ENCODE measurements at places on chromosomes 3 and 15. TPM values are rescaled to one million over a fixed set of nuclear protein-coding genes. Genes with fewer than 3 reads are reported as not detected.

Gene SERPINI2
- total RNA-seq, result not detected

DNA sequence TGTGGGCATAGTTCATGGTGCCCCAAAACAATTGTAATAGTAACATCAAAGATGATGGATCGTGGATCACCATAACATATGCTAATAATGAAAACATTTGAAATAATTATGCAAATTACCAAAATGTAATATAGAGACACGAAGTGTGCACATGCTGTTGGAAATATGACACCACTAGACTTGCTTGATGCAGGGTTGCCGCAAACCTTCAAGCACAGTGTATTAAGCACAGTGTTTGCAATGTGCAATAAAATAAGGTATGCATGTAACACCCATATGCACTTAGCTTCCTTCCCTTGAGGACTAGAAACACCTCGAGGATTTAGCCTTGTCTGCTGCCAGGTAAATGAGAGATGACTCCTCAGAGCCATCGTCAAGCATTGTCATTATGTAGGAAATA, 10.9 kb upstream of the GJD2 start:
- no peak for DNase-seq

DNA sequence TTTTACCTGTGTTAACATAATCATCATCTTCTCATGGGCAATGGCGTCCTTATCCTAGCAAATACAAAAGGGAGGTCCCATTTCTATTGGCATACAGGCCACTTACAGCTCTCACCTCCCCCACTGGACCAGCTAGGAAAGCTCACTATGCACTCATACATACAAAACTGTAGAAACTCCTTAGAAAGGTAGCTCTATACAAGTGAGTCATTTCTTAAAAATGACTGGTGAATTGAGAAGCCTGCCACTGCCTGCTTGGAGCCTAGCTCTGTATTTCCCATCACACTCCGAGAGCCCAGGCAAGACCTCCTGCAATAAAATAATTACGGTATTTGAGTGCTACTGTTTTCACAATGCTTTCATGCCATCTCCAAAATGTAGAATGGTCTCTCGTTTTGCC, 321.8 kb downstream of the ULK4 start:
- no peak for DNase-seq

- DNase-seq, result no peak
Measured at GRCh38 chr15:78988361-78988911, 43.6 kb upstream of the CTSH start.

DNA sequence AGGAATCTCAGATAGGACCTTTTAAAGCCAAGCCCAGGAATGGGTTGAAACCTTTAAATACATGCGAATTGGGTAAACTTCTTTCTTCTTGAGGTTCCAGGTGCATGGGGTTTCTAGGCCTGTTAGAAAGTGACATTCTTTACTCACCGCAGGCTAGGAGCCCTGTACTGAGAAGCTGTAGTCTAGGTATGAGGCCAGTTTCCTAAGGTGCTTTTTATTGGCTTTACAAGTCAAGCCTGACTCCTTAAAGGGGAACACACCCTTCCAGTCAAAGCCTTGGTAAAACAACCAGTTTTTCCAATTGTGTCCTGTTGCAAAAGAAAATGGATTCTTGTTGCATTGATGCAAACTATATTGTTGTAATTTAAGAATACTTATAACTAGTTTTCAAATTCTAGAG, 76.1 kb upstream of the ATP11B start:
- DNase-seq, result no peak

- peak; percentile 55 for DNase-seq
Measured at GRCh38 chr3:177449360-177450006, 252.2 kb upstream of the TBL1XR1 start.

Gene TLR9
- not detected for total RNA-seq

DNA sequence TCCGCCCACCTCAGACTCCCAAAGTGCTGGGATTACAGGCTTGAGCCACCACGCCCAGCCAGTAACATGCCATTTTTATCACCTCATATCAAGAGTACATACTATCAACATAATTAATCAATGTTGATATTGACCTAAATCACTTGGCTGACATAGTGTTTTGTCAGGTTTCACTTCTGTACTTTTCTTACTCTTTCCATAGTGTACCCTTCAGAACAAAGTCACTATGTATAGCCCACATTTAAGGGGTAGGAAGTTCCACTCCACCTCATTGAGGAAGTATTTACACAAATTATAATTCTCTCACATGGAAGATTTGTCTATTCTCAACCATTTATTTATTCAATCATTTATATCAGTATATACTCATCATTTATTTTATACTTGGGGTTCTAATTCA, 145.2 kb downstream of the STAG1 start:
- DNase-seq, result no peak

Gene TNFAIP8L3
- 0.24 TPM for total RNA-seq

DNA sequence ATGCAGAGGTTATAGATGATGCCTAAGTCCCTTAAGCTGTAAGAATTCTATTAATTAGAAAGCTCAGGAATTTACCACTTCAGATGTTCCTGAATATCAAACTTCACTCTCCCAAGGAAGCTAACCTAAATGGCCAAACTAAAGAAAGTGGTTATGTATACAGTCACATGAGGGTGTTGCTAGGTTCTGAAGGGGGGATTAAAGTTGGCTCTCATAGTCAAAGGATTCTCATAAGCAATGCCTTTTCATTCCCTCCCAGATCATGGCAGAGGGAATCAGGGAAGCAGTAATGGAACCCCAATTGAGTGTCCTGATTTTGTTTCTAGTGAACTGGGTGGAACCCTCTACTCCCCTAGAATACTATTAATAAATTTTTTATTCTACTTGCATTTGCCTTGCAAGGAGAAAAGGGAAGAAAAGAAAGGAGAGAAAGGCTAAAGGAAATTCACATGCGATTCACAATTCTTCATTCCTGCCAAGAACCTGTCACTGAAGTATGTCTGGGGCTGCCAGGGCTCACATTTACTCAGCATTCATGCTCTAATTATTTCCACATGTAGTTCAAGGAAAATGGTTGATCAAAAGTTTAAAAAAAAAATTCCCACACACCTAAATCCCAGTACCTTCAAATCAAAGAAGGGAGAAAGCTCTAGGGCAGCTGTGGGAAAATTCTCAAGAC, 25.1 kb downstream of the FSTL1 start:
- DNase-seq, result no peak

DNA sequence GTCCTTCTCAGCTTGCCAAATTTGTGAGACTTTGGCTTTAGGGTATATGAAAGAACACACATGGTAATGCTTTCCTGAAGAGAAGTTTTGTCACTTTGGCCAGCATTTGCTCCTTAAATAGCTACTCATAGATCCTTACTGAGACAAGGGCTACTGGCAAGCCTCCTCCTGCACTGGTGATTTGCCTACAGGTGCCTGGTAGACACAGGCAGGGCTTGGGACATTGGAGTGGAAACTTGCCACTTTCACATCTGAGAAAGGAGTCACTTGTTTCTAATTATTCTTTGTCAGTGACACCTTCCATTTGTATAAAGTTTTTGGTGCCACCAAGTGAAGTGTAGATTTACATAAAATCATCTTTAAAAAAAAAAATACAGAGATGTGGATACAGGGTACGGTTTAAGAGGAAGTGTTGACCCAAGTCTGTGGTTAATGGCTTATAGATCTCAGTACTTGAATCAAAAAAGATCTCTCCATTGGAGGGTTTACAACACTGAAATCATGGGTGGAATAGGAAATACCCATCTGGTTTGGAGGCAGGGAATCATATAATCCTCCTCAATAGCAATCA, 132.8 kb upstream of the GADL1 start:
- no peak for DNase-seq

Gene ZNF860
- not detected for total RNA-seq

GRCh38 chr3:57856675-57857074, 100.6 kb downstream of the SLMAP start:
- DNase-seq, result peak; percentile 2
